ENCODE measurements at places on chromosomes 16 and 17. TPM values are rescaled to one million over a fixed set of nuclear protein-coding genes. Genes with fewer than 3 reads are reported as not detected.
A peak's percentile ranks its signal among the peaks of the same experiment; 100 is the strongest.

- H3K36me3 ChIP-seq: peaks cover 8% of the 10 kb centered on the region
- no peaks in the 10 kb centered on the region for H3K27me3 ChIP-seq
- no peak overlapping the region for H3K27ac ChIP-seq
Observed at GRCh38 chr17:76714822-76715495, 4.2 kb upstream of the MXRA7 start.

DNA sequence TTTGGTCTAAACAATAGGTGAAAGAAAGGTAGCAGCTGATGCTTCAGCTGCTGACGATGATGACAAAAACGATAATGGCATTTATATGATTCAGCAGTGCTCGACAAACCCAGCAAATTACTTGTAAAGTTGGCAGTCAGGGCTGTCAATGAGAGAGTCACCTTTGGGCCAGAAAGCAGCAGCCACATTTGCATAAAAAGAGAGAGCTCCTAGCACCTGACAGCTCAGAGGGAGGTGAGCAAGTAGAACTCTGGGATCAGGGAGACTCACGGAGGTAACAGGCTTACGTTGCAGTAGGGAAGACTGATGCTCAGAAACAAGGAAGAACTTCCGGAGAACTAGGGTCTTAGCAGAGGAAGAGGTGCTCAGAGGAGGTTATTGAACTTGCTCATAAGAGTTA is 291.9 kb upstream of the ZFHX3 start:
- no peaks in the 10 kb centered on the region for H3K27me3 ChIP-seq
- no peaks in the 10 kb centered on the region for H3K4me1 ChIP-seq
- DNase-seq: no peak
- H3K4me3 ChIP-seq: no peak overlapping the region
- no peaks in the 10 kb centered on the region for H3K36me3 ChIP-seq
- no peak overlapping the region for H3K27ac ChIP-seq

DNA sequence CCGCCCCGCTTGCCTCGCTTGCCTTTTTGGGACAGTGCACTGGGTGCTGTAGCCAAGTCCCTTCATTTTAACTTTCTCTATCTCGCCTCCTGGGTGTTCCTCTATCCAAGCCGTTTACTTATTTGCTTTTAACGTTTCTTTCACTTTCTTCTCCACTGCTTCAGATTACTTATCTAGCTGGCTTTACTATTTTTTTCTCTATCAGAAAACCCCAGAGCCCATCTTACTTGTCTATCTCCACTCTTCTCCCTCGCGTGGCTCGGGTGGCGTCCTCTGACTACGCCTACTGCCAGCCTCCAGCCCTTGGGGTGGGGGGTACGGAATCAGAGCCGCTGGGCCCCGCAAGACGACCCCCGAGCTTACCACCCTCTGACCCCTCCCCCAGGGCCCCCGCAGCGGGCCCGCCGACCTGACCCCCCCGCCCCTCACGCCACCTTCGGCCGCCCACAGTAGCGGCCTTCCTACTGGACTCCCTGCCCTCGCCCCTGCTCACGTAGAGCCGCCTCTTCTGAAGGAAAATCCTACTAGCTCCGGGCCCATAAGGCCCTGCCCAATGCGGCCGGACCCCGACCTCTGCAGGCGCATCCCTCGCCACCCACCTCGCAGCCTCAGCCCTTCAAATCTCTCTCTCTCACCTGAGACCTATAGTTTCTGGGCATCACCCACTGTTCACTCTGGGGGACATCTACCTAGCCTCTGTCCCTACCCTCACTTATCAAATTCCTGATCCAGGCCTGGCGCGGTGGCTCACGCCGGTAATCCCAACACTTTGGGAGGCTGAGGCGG is 1.0 kb upstream of the SLC12A4 start:
- DNase-seq: no peak
- H3K4me3 ChIP-seq: peak overlapping the region; percentile 85
- H3K27ac ChIP-seq: peak overlapping the region; percentile 54

Gene CDH11
- total RNA-seq: 0.64 TPM

DNA sequence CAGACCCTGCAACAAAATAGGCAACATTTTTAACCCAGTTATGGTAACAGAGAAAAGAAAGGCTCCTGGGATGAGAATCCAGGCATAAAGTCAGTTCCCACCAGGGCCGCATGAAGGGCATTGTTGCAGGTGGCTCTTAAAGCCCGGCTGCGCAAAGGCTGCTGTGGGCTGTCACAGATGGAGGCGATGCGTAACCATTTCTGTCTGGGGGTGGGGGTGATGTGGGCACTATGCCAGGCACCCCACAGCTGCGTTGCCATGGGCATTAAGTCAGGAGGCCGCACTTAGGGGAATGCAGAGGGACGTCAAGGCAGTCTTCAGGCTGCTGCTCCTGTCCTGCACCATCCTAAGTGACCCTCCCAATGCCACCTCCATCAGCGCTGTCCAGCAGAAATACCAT is 228.4 kb downstream of the CPPED1 start:
- no peaks in the 10 kb centered on the region for H3K4me1 ChIP-seq
- no peaks in the 10 kb centered on the region for H3K36me3 ChIP-seq
- no peak for DNase-seq
- H3K27ac ChIP-seq: no peak overlapping the region
- no peak overlapping the region for H3K4me3 ChIP-seq

DNA sequence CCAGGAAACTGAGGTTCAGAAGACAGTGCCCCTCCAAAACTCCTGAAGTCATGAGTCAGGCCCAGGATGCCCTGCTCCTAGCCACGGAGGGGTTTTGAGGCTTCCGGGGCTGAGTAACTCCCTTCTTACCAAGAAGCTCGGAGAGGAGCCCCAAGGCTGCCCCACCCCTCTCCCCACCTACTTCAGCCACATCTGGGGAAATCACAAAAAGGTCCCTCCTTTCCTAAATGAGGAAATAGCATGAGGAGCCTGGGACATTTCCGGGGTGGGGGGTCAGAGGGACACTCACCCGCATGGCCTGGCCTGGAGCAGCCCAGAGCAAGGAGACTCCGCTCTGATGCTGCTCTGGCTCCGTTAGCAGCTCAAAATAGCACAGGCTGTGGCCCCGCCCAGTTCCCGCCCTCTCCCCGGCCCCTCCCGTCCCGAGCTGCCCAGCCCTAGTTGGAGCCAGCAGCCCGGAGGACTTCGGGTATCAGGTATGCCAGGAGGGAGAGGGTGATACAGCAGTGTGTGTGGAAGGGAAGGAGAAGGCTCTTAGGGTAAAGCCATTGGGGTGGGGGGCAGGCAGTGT is 40.1 kb downstream of the MYO18A start:
- H3K4me3 ChIP-seq: no peak overlapping the region
- no peak for DNase-seq
- H3K27me3 ChIP-seq: no peaks in the 10 kb centered on the region
- no peaks in the 10 kb centered on the region for H3K36me3 ChIP-seq
- peaks cover 30% of the 10 kb centered on the region for H3K4me1 ChIP-seq

Gene OGFOD1
- total RNA-seq: 35.8 TPM

DNA sequence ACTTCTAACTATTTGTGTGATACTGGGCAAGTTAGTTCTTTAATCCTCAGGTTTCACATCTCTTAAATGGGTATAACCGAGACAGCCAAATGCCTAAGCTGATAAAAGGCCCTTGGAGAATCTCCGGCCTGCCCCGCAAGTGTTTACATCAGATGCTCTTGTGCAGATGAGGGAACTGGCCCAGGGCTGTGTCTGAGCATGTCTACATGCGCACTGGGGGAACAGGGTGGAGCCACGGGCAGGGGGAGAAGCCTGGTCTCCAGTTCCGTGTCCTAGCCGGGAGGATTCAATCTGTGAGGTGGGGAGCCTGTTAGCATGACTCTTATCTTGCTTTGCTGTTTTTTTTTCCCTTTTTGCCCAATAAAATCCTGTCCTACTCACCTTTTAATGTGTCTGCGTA is 222.9 kb downstream of the CDH8 start:
- no peak overlapping the region for H3K27ac ChIP-seq
- H3K27me3 ChIP-seq: no peaks in the 10 kb centered on the region
- no peaks in the 10 kb centered on the region for H3K4me1 ChIP-seq
- no peak overlapping the region for H3K4me3 ChIP-seq
- DNase-seq: no peak
- H3K36me3 ChIP-seq: no peaks in the 10 kb centered on the region

DNA sequence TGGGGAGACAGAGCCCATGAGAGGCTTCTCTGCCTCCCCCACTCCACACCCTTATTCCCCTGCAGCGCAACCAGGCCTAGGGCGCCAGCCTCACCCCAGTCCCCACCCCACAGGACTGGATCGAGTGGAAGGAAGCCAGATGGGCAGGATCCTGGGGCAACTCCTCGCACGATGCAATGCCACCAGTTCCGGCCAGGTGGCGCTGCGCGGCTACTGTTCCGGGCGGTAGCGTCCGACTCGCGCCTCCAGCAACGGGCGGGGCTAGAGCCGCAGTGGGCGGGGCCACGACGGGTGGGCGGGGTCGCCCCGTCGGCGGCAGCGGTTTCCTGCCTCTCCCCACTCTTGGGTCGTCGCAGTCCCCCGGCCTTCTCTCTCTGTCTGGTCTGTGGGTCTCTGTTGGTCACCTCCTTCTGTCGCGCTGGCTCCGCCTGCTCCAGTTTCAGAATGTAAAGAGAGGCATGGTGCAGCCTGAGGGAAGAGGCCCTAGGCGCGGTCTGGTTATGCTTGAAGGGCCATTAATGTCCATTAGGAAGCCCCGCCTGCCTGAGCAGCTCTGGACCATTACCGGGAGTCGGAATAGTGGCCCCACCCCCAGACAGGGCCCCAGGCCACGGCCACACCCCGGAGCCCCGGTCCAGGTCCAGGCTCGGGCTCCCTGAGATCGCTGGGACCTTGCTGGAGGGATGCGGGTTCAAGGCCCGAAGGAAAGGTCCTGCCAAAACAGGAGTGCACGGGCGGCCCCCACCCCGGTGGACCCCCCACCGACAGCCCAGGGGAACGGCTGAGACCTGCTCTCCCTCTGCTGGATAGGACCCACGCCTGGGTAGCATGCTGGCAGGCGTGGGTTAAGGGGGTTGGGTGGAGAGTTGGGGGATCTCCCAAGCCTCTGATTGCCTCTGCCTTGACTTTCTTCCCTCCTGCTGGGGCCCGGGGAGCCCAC is 3.3 kb upstream of the NHERF2 start:
- DNase-seq: peak; percentile 63
- no peaks in the 10 kb centered on the region for H3K27me3 ChIP-seq
- peaks cover 25% of the 10 kb centered on the region for H3K4me1 ChIP-seq
- peak overlapping the region; percentile 47 for H3K4me3 ChIP-seq

Gene RPGRIP1L
- total RNA-seq: 12.7 TPM

GRCh38 chr17:44636562-44636961 is 19.7 kb upstream of the MEIOC start:
- no peak overlapping the region for H3K27ac ChIP-seq
- no peaks in the 10 kb centered on the region for H3K27me3 ChIP-seq

DNA sequence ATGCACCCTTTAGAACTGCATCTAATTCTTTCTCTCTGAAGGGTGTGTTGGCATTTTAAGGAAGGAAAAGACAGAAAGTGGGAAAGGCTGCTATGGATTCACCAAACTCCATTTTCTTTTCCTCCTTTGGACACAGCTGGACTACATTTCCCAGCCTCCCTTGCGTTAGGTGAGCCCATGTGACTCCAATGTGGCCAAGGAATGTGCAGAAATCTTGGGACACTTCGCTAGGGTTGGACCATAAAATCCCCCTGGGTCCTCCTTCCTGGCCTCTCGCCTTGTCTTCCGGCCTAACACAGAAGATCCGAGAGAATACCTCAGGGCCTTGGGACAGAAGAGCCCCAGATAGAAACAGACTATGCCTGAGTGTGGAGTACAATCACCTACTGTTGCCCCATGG is 56.3 kb downstream of the ABCC12 start:
- no peak overlapping the region for H3K27ac ChIP-seq
- no peaks in the 10 kb centered on the region for H3K4me1 ChIP-seq
- no peaks in the 10 kb centered on the region for H3K36me3 ChIP-seq
- no peak for DNase-seq
- no peak overlapping the region for H3K4me3 ChIP-seq

Gene DNASE1L2
- total RNA-seq: 4.4 TPM

GRCh38 chr17:7548585-7549400 is at the start of gene TNFSF12:
Gene TNFSF12, plus strand, starts transcription at chr17:7549058. Its CDS starts 96 bp downstream, at chr17:7549154.
- H3K36me3 ChIP-seq: no peaks in the 10 kb centered on the region
- H3K4me1 ChIP-seq: peaks cover 5% of the 10 kb centered on the region
- DNase-seq: no peak
- H3K27me3 ChIP-seq: no peaks in the 10 kb centered on the region

DNA sequence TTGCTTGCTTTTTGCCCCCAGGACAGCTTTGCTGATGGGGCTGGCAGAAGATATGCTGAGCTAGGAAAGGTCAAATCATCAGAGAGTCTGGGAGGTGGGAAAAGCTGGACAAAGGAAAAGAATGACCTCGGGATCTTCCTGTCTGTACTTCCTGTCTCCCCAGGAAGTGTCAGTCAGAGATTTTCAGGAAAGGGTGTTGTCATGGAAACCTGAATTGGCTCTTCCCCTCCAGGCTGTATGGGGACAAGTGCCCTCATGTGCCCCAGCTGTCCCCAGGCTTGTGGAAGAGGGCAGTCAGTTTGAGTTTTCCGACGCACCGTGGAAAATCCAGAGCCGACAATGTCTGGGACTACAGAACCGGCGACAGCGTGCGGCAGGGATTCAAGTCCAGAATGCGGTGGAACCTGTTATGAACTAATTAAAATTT is 122.7 kb upstream of the ZFHX3 start:
- H3K27me3 ChIP-seq: no peaks in the 10 kb centered on the region
- no peaks in the 10 kb centered on the region for H3K4me1 ChIP-seq
- no peak for DNase-seq
- H3K36me3 ChIP-seq: no peaks in the 10 kb centered on the region
- H3K4me3 ChIP-seq: no peak overlapping the region

- no peaks in the 10 kb centered on the region for H3K27me3 ChIP-seq
- DNase-seq: no peak
- H3K36me3 ChIP-seq: no peaks in the 10 kb centered on the region
- no peaks in the 10 kb centered on the region for H3K4me1 ChIP-seq
Observed at GRCh38 chr17:43790311-43790940, 10.2 kb downstream of the CFAP97D1 start.

DNA sequence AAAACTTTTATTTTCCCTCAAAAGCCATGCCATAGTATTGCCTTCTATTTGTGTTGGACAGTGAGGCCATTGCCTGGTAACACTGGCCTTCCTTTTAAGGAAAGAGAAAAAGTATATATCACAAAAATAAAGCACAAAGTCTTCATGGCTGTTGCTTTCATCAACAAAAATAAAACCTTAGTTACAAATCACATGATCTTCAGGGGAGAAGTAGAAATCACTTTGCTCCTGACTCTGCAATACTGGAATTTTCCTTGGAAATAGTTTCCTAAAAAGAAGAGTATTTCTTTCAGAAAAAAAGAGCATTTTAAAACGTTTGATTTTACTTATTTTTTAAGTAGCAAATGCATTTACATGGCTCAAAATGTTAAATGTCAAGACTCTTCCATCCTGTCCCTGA is 41.9 kb downstream of the FAM20A start:
- no peaks in the 10 kb centered on the region for H3K27me3 ChIP-seq
- H3K36me3 ChIP-seq: no peaks in the 10 kb centered on the region
- no peaks in the 10 kb centered on the region for H3K4me1 ChIP-seq
- H3K27ac ChIP-seq: no peak overlapping the region
- H3K4me3 ChIP-seq: no peak overlapping the region

All from Panc1 (cell line).